ENCODE measurements at places on chromosomes 1 and 21. TPM values are rescaled to one million over a fixed set of nuclear protein-coding genes. Genes with fewer than 3 reads are reported as not detected.

DNA sequence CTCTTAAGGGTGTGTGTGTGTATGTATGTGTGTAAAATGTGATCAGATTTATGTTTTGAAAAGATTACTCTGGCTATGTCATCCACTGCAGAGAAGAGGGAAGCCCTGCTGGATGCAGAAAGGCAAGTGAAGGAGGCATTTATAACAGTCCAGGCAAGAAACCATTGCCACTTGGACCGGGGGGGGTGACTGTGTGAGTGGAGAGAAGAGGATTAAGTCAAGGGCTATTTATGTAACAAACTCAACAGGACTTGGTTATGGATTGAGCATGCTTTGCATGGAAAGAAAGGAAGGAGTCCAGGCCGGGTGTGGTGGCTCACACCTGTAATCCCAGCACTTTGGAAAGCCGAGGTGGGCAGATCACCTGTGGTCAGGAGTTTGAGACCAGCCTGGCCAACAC, 143.0 kb downstream of the URB2 start:
- DNase-seq = no peak

Gene HLX
- total RNA-seq = 5.0 TPM

DNA sequence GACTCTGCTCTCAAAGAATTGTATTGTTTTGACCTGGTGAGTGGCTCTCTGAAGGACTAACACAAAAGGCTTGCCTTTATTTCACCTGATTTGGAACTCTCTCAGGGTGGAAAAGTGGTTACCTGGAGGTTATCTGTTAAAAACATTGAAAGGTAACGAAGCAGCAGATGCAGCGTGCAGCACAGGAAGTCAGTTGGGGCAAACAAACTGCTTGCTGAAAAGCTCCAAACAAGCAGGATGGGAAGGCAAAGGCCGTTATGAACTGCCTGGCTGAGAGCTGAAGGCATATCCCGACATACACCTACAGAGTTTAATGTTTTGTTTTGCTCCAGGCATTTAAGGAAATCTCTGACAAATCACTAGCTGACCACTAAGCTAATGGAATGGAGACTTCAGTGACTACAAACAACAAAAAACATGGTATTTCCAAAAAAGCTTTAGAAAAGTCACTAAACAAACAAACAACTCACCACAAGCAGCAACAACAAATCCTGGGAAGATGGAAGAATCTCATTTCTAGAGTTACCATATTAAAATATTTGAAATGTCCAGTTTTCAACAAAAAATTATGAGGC, 44.3 kb upstream of the BATF3 start:
- DNase-seq = no peak

- DNase-seq = no peak
These were observed 47.9 kb upstream of the PLXNA2 start for GRCh38 chr1:208291923-208292711.

DNA sequence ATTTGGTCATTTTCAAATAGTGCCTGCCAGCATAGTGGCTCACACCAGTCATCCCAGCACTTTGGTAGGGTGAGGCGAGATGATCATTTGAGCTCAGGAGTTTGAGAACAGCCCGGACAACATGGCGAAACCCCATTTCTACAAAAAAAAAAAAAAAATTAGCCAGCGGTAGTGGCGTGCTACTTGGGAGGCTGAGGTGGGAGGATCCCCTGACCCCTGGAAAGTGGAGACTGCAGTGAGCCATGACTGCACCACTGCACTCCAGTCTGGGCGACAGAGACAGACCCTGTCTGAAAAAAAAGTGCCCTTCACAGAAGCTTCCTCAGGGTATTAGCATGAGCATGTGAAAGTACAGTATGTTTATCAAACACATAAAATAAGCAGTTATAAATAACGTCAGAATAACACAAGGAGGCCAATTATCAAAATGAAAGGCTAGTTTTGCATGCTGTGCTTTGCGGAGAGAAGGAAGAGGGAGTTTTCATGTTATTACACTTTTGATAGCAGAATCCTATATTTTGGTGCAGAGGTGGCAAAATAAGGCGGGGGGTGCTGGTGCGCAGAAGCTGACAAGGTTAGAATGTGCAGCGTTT, 781 bp upstream of the METTL13 start:
- DNase-seq = no peak

Gene CHODL
- total RNA-seq = 0.14 TPM

DNA sequence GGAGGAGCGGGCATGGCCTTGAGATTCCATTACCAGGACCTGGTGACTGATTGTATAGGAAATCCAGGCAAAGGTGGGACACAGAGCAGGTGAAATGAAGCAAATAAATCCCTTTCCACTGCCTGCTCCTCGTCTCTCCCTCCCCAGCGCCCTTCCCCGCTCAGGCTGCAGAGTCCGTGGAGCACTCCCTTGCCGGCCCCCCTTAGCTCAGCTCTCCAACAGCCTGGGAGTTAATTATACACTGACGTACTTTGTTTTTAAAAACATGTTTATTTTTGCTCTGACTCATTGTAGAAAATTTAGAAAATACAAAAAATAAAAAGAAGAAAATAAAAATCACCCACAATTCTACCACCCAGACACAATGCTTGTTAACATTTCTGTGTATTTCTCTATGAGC, 61.7 kb downstream of the LGR6 start:
- DNase-seq = no peak

Gene OPRD1
- total RNA-seq = not detected

Gene SLC30A7
- 5.5 TPM for total RNA-seq

GRCh38 chr1:147760481-147761260, at the start of gene GJA5:
Gene GJA5 (minus strand): TSS chr1:147760602. CDS start chr1:147759238, 1,364 bp downstream.
- no peak for DNase-seq
